ENCODE measurements at places on chromosomes 12 and 14. TPM values are rescaled to one million over a fixed set of nuclear protein-coding genes. Genes with fewer than 3 reads are reported as not detected.

DNA sequence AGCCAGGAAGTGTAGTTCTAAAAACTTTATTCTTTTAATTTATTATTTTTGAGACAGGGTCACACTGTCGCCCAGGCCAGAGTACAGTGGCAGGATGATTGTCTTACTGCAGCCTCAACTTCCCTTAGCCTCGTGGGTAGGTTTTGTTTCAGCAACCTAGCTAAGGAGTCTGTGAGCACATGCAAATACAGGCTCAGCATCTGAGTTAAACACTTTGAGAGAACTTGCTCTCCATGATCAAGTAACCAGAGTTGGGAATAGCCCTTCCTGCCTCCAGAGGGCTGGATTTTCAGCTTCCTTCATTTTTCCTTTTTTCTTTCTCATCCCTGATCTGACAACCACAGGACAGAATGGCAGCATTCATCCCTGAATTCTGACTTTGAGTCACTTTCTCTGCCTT is 871.3 kb downstream of the GALC start:
- DNase-seq = no peak

DNA sequence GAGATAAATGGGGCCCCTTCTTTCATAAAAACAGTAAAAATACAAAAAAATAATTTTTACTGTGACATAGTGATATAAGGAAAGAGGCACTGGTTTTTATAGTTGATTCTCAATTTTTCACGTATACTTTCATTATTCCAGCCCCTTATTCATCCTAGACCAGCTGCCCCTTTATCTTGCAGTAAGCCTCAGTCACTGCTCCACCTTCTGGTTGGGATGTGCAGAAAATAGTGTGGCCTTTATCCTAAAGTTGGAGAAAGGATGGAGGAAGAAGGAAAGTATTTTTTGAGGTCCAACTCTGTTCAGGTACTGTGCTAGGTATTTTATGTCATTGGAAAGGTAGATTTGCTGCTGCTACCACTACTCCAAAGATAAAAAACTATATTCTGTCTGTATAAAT is 172.7 kb downstream of the ANO6 start:
- peak; percentile 42 for DNase-seq

DNA sequence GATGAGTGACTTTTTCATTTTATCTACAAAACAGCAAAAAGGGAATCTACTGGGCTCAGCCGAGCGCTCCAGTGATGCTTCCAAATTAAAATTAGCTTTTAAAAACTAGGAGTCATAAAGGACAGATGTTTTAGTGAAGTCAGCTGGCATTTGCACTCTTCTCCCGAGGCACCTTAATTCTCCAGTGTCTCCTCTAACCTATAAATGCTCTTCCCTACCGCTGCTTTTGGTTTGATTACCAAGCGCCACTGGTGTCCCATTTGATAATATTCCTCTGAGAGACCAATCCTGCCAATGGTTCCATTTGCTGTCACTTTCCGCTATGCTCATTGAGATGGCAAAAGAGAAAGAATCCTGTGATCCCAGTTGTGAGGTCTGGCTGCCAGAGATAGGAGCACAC is 29.3 kb upstream of the PIWIL1 start:
- no peak for DNase-seq

DNA sequence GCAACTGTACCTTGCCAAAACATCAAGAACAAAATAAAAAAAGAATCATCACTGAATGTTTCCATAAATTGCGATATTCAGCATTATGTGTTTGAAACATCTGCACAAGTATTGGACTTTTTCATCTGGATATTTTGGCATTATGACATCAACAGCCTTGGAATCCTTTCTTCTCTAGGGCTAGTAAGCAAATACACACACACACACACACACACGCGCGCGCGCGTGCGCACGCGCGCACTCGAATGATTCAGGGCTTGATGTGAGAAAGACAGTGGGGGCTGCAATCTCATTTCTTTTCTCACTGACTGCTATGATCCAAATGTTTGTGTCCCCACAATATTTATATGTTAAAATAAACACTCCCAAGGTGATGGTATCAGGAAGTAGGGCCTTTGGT is 90.0 kb upstream of the SLC38A4 start:
- no peak for DNase-seq

Gene DIO2
- 70.7 TPM for total RNA-seq

Gene GUCY2C
- not detected for total RNA-seq

Gene AKAP6
- total RNA-seq = 9.8 TPM

Measured in HFFc6 (cell line).